ENCODE measurements at places on chromosomes 6 and 20.

DNA sequence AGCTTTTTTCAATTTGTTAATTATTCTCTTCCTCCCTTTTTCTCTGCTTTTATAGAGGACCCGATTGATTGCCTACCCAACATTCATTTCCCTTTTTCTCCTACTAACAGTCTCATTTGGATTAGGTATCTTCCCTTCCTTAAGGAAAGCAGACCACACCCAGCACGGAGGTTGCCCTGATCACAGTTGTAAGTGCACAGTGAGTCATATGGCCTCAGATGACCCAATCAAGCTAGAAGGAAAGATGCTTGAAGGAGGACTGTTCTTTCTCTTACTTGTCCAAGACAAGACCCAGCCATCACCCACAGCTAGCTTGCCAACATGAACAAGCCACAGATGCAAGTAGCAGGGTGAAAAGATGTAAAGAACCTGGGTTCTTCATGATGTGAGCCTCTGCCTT lies 518.6 kb downstream of the PKHD1 start:
- no peak for DNase-seq

DNA sequence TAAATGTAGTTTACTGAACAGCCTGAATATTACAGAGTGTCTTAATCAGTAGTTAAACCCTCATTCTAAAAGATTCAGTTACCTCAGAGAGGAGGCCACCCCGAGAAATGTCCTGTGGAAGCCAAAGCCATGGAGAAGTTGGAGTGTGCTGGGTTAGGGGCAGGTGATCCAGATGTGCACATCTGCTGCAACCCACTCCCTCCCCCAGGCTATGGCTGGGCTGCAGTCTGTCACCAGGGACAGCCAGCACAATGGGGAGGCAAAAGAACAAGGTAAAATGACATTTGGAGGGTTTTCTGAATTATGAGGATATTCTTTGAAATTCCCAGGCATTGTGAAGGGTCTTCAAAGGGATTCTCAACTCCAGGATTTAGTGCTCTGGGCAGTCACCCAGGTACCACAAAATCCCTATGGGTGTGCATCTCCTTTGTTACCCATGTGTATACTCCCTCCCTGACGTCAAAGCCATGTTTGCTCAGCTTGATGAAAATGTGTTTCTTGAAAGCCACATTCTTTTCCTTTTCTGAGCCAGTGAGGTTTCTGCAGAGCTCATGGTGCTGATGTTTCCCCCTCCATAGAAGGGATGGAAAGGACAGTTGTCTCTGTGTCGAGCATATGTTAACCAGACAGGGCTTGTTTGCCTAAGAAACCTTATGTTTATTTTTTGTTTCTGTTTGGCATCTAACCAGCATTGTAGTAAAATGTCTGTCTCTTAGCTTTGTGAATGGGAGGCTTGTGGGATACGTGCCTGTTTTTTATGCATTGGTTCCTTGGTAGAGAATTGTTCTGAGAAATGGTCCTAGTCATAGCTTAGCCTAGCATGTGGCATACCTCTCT lies 212.3 kb upstream of the TBX18 start:
- DNase-seq: no peak

DNA sequence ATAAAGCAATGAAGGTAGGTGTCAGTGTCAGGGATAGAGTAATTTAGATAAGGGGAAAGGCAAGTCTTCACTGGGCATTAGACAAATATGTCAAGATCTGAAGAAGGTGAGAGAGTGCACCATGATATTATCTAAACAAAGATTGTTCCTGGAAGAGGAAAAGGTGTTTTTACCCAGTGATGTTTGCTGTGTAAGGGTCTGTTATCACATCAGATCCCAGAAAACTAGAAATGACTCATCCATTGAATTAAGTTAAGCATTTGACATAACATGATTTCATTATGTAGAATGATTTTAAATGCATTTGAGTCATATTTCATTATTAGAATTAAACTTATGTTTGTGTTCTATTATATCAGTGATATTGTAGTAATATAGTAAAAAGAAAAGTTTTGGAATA lies 1279.5 kb upstream of the CITED2 start:
- DNase-seq: no peak

GRCh38 chr6:53768636-53769035 lies 26.2 kb upstream of the LRRC1 start:
- DNase-seq: no peak

- no peak for DNase-seq
These were observed 1006.8 kb upstream of the MANEA start for GRCh38 chr6:94570581-94570980.

DNA sequence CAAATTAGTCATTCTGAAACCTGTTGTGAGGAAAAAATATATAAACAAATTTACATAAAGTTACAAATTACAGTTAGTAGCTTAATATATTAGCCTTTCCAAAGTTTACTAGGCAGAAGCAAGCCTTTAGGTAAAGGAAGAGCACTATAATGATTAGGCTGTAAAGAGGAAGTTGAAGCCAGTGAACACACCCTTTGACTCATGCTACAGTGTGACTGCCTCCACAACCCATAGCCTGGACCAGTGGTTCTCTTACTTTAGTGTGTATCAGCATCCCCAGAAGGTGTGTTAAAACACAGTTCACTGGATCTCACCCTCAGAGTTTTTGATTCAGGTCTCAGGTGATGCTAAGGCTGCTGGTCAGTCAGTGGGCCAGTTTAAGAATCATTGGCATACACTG lies 91.4 kb upstream of the DEFB112 start:
- DNase-seq: no peak

DNA sequence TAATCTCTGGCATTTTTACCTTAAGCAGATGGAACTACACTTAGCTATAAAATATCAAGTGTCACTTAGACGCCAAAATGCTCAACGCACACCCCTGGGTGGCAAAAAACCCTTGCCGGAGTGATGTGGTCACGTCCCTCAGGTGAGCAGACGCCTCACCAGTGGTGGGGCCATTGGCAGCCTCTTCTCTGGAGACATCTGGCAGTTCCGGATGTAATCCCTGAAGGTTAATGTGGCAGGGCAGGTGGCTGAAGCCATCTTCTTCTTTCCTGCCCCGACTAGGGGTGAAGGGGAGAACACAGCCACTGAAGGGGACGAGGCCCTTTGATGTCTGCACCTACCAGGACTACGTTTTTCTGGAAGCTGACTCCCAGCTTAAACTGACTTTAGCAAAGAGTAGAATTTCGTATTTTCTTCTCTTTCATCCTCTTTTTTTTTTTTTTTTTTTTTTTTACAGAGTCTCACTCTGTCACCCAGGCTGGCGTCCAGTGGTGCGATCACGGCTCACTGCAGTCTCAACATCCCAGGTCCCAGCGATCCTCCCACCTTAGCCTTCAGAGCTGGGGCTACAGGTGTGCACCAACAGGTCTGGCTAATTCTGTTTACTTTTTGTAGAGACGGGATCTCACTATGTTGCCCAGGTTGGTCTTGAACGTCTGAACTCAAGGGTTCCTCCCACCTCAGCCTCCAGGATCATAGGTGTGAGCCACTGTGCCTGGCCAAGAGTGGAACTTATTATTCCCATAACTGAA lies 152.1 kb downstream of the TTLL2 start:
- no peak for DNase-seq

DNA sequence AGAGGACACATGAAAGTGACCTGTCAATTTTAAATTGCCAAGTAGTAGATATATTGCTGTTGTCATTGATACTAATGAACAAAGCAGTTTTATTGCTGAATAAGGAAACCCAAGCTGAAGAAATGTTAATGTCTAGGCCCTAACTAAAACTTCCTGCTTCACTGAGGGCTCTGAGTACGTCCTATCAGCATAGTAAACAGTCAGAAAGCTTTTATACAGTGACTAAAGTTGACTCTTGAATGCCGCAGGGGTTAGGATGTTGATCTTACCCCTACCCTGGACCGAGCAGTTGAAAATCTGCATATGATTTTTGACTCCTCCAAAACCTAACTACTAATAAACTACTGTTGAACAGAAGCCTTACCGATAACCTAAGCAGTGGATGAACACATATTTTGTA lies 149.0 kb downstream of the HIVEP2 start:
- no peak for DNase-seq

DNA sequence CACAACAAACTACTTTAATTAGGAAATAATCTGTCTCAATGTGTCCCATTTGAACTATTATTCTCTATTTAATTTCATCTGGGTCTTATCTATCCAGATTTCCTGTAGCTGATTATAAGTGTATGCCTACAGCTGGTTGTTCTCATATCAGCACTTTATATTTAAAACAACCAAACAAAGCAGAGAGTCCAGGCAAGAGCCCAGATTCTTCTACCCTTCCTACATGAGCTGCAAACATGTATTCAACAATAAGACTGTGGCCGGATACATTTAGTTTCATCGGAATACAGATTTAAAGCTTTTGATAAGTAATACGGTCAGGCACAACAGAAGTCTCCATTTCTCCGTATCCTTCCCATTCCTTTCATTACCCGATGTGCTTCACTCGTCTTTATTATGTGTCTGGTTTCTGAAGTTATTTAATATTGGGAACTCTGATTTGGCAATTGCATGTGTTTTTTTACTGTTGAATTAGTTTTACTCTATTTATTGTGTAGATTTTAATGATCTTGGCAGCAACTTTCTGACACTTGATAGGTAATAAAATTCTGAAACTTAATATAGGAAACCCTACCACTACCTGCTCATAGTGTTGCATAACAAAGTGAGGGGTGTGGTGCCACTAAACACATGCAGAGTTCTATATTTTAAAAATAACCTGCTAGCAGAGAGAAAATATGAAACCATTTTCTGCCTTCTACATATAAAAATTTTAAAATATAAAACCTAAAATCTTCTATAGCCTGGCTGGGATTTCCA lies 653.5 kb upstream of the PTCHD4 start:
- DNase-seq: no peak

- DNase-seq: no peak
These were observed 104.0 kb downstream of the PHACTR3 start for GRCh38 chr20:59708326-59708725.

- DNase-seq: no peak
These were observed 103.5 kb upstream of the SIRPG start for GRCh38 chr20:1761116-1761515.

DNA sequence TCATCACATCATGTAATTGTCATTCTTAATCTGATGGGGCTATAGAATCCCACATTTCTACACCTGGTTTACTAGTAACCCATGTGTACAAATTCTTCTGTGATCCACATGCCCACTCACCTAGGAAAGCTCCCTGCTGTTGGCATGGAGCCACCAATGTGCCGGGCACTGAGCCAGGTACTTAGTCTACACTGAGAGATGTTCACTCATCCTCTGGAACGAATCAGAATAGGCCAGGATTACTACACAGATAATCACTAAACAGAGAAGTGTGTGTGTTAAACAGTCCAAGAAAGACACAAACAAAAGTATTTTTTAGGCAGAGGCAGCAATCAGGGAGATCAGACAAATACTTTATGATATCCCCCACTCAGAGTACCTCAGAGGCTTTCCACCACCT lies 193.2 kb upstream of the VGLL2 start:
- DNase-seq: no peak

GRCh38 chr6:106613590-106613989 lies 15.7 kb downstream of the RTN4IP1 start:
- DNase-seq: no peak

GRCh38 chr20:53097791-53098190 lies 125.6 kb downstream of the TSHZ2 start:
- DNase-seq: no peak

DNA sequence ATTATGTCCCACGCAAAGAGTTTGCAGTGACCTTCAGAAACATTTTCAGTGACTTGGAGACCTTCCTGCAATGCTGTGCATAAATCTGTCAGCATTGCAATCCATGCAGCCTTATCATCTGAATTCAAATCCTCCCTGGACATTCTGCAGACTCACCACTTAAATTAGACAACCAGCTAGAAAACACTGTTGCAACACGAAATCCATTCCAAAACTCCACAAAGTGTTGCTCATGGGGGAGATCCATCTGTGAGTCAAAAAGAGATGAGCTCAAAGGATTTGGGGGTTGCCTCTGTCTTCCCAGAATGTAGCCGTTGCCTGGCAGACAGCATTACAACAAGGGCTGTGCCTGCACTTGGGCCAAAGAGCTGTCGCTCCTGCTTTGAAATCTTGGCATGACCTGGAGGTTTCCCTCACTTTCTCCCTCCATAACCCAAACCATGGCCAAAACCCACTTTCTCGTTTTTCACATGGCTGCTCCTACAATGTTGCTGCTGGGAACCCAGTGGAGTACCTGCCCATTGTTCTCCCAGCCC lies 163.5 kb upstream of the CDYL start:
- DNase-seq: no peak

- no peak for DNase-seq
These were observed 42.0 kb downstream of the KIAA1755 start for GRCh38 chr20:38218566-38218885.

DNA sequence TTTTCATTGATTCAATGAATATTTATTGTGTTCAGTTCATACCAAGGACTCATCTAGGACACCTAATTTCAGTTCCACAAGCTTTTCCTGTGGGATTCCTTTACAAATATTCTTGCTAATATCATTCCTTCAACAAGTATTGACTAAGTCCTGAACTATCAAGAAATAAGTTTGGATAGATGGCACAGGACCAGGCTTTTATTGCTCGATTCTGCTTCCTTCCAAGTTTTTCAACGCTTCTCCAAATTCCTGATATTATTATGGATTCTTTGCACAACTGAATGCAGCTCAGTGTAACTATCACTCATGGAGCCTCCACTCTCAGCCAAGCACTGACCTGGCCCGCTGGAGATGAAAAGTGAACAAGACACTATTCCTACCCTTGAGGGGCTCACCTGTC lies 32.7 kb upstream of the COL21A1 start:
- no peak for DNase-seq

GRCh38 chr6:164108869-164109769 lies 694.6 kb downstream of the QKI start:
- DNase-seq: no peak

- DNase-seq: no peak
These were observed 1614.7 kb downstream of the KHDRBS2 start for GRCh38 chr6:60671369-60671768.

GRCh38 chr6:36929607-36930006 lies 24.9 kb upstream of the PI16 start:
- no peak for DNase-seq

DNA sequence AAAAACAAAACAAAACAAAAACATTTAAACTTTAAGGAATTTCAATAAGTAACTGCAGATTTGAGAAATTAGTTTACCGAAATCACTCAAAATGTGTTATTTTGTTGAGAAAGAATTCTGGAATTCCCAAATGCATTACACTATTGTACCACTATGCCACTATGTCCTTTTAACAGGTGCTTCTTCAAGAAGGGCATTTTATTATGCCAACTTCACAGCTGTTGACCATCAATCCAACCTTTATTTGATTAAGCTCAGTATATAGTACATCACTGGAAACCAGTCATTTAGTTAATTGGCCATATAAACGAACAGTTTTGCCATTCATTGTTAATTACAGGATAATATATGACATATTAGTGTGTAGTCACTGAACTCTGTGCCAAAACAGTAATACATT lies 221.7 kb downstream of the ARHGAP18 start:
- DNase-seq: no peak

GRCh38 chr6:13653296-13653695 lies 38.2 kb downstream of the NOL7 start:
- no peak for DNase-seq

DNA sequence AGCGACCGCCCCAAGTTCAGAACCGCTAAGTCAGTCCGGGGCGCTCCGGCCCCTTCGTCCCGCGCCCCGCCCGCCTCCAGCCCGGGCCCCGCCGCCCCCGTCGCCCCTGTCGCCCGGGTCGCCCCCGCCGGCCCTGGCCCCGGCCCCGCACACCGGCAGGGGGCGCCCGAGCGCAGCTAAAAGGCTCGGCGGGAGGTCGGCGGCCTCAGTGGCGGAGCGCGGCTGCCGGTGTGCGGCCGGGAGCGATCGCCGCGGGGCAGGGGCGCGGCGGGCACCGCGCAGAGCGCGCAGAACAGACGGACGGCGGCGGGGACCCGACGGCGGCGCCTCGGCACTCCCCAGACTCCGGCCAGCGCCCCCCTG lies at the start of gene FNDC1:
Gene FNDC1 (plus strand): TSS at position 208 of the 363 bp plus-strand sequence. CDS start 197 bp downstream, outside the sequence.
- DNase-seq: peak; percentile 67

Measured in activated T-cell treated with anti-CD3 and anti-CD28 coated beads for 48 hours (primary cell).